ENCODE measurements at places on chromosomes 11 and 22.

DNA sequence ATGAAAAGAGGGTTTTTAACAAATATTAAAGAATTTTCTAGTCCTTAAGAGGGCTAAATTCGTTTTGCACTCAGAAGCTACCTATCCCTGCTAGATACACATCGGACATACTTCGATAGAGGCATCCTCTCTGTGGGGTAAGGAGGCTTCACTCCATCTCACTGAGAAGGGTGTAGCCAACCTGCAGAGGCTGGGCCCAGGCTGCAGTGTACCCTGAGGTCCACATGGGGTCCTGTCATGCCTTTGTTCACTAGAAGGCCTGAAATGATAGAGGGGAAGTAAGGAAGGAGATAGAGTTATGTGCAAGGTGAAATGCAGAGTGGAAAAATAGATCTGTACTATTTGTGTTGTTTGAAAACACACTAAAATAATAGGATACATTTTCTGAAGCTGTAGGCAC, 45.6 kb downstream of the IGSF9B start:
- no peak for DNase-seq

- no peak for DNase-seq
Observed at GRCh38 chr11:13227676-13228255, 49.8 kb upstream of the BMAL1 start.

- no peak for DNase-seq
Observed at GRCh38 chr22:48347311-48347710, 1480.4 kb downstream of the BRD1 start.

DNA sequence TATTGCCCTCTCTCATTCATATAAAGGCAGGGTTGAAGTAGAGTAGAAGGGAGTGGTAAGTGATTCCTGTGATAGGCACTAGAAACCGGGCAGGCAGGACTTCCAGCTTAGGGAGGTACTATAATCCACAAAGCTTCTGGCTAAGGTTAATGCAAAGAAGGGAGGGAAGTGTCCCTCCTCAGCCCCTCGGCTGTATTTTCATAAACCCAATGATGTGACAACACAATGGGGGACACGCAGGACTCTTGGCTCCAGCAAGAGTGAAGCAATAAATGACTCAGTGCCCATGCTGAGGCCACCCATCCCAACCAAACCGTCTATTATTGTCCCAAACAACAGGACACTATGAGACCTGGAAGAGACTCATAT, 90.7 kb downstream of the ETS1 start:
- no peak for DNase-seq

- DNase-seq, result no peak
Observed at GRCh38 chr11:60251485-60252212, 8.7 kb upstream of the MS4A4E start.

DNA sequence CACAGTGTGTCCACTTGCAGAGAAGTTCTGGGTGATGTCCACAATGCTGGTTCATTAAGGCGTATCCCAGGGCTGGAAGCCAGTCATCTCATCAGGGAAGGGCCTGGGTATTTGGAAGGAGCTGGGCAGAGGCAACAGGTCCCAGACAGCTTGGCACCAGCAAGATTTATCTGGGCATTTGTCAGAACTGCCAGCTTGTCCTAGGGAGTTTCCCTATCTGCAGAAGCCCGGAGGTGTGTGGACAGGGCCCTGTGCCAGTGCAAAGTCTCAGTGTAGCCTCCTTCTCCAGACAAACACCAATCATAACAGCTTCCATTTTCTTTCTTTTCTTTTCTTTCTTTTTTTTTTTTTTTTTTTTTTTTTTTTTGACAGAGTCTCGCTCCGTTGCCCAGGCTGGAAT, 125.3 kb upstream of the TIMP3 start:
- no peak for DNase-seq

DNA sequence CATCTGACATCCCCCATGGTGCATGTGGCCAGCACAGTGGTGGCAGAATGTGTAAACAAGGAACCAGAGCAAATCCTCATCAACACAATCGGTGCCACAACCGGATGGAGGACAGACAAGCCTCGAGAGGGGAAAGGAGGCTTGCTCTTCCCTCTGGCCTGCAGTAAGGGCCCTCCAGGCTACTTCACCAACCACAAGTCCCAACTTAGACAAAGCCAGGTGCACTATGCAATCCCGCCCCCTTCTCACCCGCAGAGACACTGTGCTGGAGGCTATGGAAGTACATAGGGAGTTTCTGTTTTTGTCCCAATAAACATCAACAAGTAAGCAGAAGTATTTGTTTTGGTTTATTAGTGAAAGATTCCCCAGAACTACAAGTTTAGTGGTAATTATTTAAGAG, 54.3 kb downstream of the SPATA19 start:
- DNase-seq, result no peak

GRCh38 chr11:20688761-20689160, 19.4 kb downstream of the NELL1 start:
- no peak for DNase-seq

GRCh38 chr22:30855677-30856518, 112.7 kb downstream of the MORC2 start:
- no peak for DNase-seq

DNA sequence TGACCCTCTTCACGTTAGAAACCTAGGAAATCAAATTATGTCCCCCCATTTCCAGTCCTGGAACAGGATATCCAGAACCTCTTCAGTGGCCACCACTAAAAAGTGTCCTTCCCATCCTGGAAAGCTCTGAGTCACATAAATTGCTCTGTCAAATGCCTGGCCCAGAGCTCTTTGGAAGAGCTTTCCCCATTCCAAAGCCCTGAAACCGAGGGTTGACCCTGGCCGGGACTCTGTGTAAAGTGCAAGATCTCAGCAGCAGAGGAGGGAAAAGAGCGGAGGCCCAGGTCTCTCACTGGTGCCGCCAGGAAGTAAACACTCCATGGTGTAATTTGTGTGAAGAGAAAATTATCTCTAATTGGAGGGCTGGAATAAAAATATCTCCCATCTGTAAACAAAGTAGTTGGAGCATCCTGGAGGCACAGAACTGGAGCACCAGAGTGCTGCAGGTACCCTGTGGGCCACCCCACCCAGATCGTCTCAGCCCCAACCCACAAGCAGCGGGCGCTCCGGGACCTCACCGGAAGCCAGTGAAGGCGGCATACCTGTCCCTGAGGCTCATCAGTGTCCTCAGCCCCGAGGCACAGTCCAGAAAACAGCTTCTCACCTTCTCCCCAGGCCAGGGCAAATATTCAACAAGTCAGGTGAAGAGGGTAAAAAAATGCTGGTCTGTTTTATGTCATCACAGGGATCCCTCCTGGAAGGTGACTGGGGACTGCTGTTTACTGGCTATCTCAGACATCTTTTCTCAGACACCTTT, 4.7 kb upstream of the JAM3 start:
- no peak for DNase-seq

- DNase-seq, result no peak
Observed at GRCh38 chr22:24330636-24331035, 60.0 kb downstream of the SPECC1L start.

DNA sequence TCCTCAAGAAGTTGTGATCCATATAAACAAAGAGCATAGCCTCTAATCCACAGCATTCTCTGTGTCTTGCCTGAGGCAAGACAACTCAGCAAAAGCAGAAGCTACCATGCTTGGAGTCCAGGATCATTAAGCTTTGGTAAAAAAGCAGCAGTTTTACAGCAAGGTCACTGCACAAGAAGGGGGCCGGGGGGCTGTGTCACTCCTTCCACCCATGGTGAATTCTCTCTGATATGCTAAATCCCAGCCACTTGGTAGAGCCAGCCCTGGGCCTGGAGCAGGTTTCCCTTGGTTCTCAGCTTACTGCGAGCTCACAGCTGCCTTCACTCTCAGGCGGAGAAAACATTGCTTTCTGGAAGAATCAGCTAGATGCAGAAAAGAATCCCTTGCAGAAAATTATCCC, 144.7 kb downstream of the TENM4 start:
- no peak for DNase-seq

DNA sequence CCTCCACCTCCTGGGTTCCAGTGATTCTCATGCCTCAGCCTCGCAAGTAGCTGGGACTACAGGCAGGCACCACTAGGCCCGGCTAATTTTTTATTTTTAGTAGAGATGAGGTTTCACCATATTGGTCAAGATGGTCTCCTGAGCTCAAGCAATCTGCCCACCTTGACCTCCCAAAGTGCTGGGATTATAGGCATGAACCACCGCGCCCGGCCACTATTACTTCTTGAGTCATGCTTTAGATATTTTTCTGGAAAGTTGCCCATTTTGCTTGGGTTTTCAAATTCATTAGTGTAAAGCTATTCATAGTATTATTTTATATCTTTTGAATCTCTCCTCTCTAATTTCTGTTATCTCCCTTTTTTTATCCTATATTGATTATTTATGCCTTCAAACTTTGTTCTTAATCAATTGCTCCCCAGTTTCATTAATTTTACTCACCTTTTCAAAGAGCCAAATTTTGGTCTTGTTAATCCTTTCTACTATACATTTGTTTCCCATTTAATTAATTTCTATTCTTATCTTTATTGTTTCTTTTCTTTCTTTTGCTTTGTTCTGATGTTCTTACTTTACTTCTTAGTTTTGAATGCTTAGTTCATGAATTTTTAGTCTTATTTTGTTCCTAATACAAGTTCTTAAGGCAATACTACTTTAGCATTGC, 10.3 kb upstream of the RAC2 start:
- no peak for DNase-seq

DNA sequence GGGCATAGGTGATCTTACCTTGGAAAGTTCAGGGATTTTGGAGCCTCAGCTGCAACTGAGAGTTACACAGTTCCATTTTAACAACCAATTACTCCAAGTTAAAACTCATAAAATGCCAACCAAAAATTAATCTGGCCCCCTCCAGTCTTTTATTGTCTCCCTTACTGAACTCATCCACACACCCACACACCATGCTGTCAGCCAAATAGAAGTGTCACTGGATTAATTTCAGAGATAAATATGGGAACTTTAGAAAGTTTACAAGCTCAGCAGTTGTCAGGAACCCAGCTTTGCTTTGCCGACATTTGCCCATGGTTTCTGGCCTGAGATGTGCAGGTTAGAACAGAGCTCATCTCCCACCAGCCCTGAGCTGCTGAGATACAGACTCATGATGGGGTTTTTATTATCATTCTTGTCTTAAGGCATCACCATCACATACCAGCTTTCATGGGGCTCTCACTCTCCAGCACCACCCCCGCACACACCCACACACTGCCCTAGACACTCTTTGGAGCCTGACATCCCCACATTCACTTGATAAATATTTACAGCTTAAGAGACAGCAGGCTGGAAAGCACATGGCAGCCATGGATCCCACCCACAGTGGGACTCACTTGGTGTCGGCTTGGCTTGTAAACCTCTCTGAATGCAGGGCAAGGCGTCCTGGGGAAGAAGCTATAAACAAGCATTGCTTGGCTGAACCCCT, 23.7 kb upstream of the CTR9 start:
- no peak for DNase-seq

DNA sequence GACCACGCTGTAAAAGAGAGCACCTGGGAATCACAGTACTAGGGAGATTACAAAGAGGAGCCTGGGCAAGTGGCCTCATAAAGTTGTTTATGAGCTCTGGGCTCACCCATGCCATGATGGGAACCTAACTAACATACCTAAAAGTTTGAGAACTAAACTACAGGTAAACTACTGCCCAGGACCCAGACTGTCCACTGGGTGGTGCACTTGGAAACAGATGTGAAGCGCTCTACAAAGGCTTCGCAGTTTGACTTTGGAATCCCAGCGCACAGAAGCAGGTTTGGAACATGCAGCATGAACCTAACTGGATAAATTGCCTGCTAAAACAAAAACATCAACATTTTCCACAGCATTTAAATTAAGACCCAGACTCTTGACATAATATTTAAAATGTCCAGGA, 418.6 kb downstream of the FAM181B start:
- no peak for DNase-seq

DNA sequence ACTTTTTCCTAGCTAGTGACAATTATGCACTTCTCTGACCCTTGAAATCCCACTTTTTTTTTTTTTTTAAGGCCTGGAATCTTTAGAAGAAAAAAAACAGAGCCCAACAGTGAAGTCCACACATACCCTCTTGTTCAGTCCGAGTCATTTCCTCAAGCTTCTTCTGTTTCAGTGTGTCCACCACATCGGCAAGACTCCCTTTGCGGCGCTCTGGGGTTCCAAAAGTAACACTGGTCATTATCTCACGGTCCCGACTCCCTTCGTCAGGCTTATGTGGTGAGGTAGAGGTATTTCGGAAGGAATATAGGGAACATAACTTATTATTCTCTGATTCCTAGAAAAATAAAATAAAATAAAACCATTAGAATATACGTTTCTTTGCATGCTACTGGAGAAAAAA, 38.0 kb downstream of the SOX6 start:
- DNase-seq, result no peak

- DNase-seq, result no peak
Observed at GRCh38 chr11:71267807-71268421, 15.5 kb upstream of the SHANK2 start.
